Esophagus squamous epithelium (tissue), 5 donors: ENCODE measurements at places on chromosomes 2 and 18.

- no peak for DNase-seq
Measured at GRCh38 chr2:143850084-143850483, 669.8 kb downstream of the ZEB2 start.

GRCh38 chr18:53657257-53657656 is 567.2 kb downstream of the MBD2 start:
- DNase-seq, result no peak

DNA sequence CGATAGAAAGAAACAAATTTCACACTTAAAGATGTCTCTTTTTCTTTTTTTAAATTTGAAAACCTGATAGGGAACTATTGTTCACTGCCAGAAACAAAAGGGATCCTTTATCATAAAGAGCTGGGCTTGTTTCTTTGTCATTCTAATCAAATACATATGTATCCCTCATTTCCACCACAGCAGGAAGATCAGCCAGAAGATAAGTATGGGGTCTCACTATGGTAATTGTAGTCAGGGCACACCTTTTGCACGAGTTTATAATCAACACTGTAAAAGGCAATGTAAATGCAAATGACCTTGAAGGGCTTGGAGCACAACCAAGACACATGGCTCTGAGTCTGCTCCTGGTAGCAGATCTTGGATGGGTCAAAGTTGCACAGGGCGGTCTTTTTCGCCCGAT is 109.5 kb downstream of the NXPH2 start:
- no peak for DNase-seq

- DNase-seq, result no peak
Measured at GRCh38 chr18:23529604-23530003, 26.3 kb downstream of the RMC1 start.

DNA sequence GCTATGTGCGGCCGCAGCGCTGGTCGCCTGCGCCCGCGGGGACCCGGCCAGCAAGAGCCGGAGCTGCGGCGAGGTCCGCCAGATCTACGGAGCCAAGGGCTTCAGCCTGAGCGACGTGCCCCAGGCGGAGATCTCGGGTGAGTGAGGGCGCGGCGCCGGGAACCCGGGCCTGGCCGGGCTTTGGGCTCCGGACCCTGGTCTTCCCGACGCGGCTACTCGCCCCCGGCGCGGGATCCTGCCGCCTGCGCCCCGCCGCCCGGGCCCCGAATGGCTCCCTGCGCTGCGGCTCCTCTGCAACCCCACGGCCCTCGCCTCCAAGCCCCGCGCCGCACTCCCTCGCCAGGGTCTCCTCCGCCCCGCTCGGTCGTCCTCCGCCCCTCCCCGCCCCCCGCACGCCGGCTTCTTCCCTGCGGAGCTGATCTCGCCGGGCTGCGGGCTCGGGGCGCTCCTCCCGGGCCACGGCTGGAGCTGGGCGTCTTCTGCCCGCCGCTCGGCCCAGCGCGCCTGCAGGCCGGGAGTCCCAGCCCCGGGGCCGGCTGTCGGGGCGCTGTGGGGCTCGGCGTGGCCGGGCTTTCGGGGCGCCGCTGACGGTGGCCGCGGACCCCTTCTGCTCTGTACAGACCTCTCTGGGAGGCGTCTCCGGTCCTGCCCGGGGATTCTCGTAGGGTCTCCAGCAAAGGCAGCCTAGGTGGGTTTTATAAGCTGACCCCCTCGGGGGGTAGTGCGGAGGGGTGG is 652 bp downstream of the GPC1 start:
- DNase-seq, result no peak

DNA sequence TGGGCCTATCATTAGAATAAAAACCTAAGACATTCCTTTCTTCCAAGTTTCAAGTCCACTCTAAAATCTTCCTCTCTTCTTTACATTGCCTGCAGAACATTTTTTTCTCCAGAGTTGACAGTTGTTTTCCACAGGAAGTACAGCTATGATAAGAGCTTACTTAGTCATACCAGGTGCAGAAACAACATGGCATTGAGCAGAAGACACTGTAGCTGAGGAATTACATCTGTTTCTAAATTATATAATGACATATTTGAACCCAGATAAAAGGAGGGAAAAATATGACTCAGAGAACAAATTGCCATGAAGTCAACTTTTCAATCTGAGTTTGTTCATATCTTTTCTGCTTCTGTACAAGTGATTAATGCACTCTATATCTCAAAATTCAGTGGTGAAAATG is 30.2 kb downstream of the CMPK2 start:
- no peak for DNase-seq

DNA sequence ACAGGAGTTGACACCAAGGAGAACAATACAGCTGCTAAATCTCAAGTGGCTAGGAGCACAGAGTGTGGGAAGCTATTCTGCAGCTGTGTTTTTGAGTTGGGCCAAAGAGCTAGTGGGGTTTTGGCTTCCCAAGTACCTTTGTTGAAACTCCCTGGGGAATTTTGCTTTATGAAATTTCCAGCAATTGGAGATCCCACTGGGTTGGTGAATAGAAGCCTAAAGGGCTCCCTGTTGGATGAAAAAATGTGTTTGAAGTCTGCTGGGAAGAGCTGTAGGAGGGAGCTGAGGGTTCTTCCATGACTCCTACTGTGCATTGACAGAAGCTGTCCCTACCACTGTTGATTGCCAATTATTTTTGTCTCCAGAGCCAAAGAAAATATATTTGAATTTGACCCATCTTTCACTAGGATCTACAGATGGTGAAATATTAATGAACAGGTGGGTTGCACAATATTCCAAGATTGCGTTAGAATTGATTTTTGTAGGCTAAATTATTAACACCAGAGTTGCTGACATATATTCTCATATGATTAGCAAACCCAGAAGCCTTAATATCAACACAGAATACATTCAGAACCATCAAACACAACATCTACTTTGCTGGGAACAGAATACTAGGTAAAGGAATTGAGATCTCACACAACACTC is 95.4 kb upstream of the CYP1B1 start:
- no peak for DNase-seq

- peak; percentile 6 for DNase-seq
Measured at GRCh38 chr18:13381944-13382365, 163.4 kb downstream of the LDLRAD4 start.

DNA sequence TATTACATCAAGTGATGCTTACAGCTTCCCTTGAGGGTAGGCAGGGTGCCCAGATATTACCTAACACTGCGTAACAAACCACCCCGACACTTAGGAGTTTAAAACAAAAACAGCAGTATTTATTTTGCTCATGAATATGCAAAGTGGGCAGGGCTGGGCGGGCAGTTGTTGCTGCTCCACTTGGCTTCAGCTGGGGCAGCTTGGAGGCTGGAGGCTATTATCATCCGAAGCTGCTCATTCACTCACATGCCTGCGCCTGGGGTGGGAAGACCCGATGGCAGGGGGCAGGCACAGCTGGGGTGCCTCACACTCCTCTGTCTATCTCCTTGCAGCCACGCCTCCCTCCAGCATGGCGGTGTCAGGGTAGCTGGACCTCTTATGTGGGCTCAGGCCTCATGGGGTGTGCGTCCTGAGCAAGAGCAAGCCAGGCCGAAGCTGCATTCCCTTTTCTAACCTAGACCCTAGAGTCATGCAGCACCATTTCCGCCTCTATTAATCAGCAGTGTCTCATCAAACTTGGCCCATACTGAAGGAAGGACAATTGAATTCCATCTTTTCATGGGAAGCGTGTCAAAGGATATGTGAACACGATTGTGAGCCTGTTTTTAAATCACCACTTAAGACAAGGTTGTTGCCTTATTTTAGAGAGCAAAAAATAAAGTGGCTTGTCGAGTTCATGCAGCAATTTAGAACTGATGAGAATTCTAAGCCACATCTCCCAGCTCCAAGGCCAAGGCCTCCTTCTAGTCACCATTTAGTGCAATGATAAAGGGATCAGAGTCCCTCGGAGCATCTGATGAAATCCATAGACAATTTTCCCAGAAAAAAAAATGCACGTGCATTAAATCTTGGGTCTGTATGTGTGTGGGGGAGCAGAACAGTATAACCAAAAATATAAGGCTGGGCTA is 54.9 kb downstream of the SDC1 start:
- no peak for DNase-seq
